ENCODE measurements at places on chromosomes 2 and 18. TPM values are rescaled to one million over a fixed set of nuclear protein-coding genes. Genes with fewer than 3 reads are reported as not detected.

The SERPINB13 gene
- total RNA-seq = not detected

The STARD6 gene
- total RNA-seq = not detected

The TMEM200C gene
- not detected for total RNA-seq

The ERBB4 gene
- total RNA-seq = not detected

The MC4R gene
- total RNA-seq = not detected

The ZNF521 gene
- total RNA-seq = not detected

The CERKL gene
- 0.19 TPM for total RNA-seq

The PSTPIP2 gene
- 0.33 TPM for total RNA-seq

The EGR4 gene
- total RNA-seq = 0.28 TPM

The ERICH2 gene
- total RNA-seq = not detected

The REG1A gene
- total RNA-seq = not detected

The RIT2 gene
- not detected for total RNA-seq

The ALK gene
- not detected for total RNA-seq

The SEMA4F gene
- total RNA-seq = 9.1 TPM

The HRH4 gene
- total RNA-seq = not detected

The UGT1A1 gene
- 0.71 TPM for total RNA-seq

The CIDEA gene
- total RNA-seq = not detected

The MARCHF4 gene
- total RNA-seq = 57.2 TPM

The ANKRD30B gene
- not detected for total RNA-seq

The LCT gene
- 0.05 TPM for total RNA-seq

The SYT4 gene
- total RNA-seq = not detected

The ZSWIM2 gene
- total RNA-seq = not detected

The MTX2 gene
- total RNA-seq = 44.5 TPM

The OTOS gene
- total RNA-seq = not detected

The POTEE gene
- total RNA-seq = 0.03 TPM

Measured in A549 treated with CpdA at 1 μM for 4 hours (cell line).